ENCODE measurements at places on chromosomes 4 and X.

GRCh38 chr4:150206954-150207353 lies 128.7 kb downstream of the DCLK2 start:
- no peak for DNase-seq

- no peak for DNase-seq
Observed at GRCh38 chr4:3199653-3200422, 49.1 kb upstream of the MSANTD1 start.

DNA sequence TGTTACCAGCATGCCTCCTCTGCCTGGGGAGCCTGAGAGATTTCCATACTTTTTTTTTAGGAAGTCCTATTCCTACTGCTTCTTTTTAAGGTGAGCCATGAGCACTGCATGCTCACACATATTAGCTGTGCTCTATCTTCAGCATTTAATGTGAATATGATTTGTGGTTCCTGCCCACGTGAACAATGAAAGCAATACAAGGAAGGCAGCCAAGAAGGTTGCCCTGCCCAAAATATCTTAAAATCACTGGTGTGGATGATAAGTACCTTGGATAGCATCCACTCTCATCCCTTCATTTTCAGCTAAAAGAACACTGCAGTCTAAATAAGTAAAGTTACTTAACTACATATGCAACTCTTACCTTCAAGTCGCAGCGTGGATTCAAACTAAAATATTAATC lies 607.5 kb downstream of the PACRGL start:
- no peak for DNase-seq

- no peak for DNase-seq
Observed at GRCh38 chrX:7709845-7710244, 133.1 kb upstream of the VCX start.

- DNase-seq = peak; percentile 21
Observed at GRCh38 chrX:15497865-15498264, 2.7 kb upstream of the BMX start.

- no peak for DNase-seq
Observed at GRCh38 chr4:180160195-180160983, 2082.8 kb upstream of the TENM3 start.

- no peak for DNase-seq
Observed at GRCh38 chrX:85111347-85111746, 107.7 kb downstream of the APOOL start.

DNA sequence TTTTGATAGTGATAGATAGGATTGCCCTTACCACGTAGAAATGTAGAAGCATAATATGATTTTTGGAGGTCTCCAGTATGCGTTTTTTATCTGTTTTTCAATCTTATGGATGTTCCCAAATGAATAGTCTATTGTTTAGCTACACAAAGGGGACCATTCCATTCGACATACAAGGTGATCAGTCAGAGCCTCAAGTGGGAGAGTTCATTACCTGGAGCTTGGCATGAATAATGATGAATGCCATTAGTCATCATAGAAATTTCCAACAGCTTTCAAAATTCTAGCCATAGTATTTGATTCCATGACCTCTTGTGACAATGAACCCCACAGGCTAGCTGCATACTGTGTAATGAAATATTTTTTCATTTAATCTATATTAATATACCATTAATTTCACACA lies 123.6 kb downstream of the PDHA2 start:
- no peak for DNase-seq
